Germinal center (tissue), 1 donor: ENCODE measurements at places on chromosomes 13 and 19.

DNA sequence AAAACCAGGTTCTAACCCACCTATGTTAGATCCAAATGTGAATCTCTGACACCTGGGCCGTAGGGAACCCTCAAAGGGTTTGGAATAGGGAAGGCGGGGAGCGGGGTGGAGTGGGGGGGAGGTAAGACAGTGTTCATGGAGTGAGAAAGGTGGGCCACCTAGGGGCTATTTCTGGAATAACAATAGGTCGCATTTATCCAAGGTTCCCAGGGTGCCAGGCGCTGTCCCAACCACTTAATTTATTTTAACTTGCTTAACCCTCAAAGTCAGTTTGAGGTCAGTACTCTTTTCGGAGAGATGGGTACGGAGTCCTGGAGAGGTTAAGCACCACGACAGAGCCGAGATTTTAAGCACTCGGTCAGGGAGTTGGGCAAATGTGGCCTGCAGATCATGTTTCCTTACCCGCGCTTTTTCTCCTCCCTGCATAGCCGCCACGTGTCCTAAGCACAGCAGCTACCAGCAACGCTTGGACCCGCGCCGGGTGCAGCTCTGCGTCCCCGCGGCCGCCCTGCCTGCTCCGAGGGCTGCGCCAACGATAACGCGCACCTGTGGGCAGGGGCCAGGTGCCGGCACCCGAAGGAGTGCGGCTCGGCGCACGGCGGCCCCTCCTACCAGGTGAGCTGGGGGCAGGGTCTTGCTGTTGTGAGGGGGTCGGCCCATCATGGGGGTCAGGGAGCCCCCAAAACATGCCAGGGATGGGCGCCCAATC, 25.0 kb upstream of the FXYD3 start:
- DNase-seq, result peak; percentile 83

GRCh38 chr19:1863638-1864479, 480 bp upstream of the KLF16 start:
- peak; percentile 95 for DNase-seq

- no peak for DNase-seq
Observed at GRCh38 chr13:113972451-113973217, 1.2 kb downstream of the C13orf46 start.

DNA sequence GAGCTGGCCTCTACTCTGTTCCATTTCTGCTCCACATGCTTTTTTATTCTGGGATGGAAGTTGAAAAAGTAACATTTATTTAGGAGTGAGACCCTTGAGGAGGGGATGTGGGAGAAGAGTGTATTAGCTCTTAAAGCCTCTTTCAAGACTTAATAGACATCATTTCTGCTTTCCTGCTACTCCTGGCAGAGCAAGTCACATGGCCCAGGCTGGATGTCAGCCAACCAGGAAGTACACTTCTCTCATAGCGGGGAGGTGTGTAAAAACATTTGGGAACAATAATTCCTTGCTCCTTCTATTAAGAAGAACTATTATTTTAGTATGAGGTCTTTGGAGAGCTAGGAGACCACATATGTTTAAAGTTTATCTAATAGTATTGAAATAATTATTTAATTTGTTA, 40.6 kb upstream of the FAM216B start:
- DNase-seq, result no peak

DNA sequence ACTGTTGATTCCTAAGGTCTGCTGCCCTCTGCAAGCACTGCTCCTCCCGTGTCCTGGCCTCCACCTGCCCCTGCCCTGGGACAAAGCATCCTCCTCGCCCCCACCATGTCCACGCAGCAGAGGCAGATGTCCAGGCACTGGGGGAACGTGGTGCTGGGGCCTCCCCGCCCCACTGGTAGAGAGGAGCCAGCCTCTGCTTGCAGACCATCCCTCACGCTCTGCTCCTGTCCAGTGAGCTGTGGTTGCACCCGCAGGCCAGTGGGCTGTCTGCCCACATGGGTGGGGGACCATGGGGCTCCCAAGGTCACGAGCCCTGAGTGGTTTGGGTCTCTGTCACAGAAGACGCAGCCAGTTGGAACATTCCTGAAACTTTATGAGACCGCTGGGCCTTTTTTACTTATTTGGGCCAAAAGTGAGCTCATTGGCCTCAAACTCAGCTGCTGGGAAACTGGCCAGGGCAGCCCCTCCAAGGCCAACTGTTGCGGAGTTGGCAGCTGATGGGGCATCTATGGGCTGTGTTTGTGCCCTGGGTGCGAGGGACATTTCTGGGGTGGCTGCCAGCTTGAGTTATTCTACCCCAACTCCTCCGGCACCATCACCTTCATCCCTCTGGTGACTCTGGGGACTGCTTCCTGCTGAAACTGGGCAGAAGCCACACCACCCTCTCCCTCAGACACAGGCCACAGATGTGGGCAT, 64.8 kb upstream of the F7 start:
- no peak for DNase-seq

DNA sequence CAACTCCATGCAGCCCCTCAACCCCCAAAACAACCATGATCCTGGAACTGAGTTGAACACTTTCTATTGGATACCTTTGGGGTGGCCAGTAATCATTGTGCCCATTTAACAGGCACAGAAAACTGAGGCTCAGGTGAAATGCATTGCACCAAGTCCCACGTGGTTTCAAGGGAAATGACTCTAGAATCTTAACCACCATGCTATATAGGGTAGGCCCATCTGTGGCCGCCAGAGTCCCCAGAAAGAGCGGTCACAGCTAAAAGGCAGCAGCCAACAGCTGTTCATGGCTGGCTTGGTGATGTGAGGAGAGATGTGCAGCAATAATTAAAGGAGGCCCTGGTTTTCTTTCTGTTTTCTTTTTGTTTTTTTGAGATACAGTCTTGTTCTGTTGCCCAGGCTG, 2.6 kb downstream of the CNN1 start:
- no peak for DNase-seq
